Activated T-cell treated with anti-CD3 and anti-CD28 coated beads for 24 hours (primary cell): ENCODE measurements at places on chromosomes 1 and 21.

DNA sequence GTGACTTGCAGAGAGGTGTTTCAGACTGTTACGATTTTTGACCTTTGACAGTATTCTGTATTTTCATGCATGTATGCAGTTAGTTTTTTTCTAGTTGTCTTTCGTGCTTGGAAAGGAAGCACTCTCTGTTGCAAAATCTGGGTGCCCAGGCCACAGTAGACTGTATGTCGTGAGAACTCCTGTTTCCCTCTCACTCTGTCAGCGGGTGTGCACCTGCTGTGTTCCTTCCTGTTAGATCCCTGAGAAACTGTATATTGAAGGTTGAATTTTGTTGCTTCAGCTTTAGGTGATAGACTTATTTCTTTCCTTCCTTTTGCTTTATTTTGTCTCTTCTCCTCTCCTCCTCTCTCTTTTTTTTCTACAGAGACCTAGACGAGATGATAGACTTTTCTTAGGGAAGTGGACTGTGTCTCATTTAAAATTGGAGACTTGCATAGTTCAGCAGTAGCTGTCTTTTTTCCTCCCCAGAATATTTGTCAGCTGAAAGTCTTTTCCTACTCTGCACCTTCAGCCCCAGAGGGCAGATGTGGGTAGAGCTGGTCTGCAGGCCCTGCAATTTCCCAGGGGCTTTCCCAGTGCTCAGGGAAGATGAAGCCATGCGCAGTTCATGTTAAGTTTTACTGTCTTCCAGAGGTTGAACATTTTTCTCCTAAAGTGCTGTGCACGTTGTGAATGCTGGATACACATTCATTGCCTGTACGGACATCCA lies 1.4 kb downstream of the TRAPPC10 start:
- DNase-seq, result peak; percentile 41

DNA sequence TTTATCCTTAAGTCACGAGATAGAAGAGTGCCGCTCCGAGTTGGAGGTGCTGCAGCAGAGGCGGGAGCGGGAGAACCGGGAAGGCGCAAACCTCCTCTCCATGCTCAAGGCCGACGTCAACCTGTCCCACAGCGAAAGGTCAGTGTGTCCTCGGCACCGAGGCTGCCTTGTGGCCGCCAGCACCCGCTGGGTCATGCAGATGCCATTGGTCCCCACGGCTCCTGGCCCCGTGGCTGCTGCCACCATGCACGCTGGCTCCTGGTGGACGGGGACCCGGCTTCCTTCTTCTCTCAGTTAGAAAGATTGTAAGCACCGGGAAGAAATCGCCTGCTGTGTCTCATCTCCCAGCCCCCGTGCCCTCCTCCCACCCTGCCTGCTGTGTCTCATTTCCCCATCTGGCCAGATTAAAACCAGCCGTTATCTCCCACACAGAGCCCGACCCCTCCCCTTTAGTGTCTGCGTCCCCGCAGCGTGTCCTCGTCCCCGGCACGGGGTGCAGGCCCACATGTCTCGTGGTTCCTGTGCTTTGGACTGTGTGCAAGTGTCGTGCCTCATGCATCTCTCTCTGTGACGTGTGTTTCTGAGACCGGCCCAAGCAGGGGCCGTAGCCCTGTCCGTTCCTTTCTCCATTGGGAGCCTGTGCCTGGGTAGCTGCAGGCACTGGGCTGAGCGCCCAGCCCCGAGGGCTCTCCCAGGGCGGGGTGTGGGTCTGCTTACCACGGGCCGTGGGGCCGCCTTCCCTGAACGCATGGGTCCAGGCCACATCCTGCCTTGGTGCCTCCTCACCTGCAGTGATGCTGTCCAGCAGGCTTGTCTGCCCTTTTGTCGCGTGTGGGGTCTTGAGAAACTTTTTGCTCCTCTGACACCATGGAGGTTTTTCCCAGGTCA lies 62.1 kb downstream of the PCNT start:
- DNase-seq, result no peak

DNA sequence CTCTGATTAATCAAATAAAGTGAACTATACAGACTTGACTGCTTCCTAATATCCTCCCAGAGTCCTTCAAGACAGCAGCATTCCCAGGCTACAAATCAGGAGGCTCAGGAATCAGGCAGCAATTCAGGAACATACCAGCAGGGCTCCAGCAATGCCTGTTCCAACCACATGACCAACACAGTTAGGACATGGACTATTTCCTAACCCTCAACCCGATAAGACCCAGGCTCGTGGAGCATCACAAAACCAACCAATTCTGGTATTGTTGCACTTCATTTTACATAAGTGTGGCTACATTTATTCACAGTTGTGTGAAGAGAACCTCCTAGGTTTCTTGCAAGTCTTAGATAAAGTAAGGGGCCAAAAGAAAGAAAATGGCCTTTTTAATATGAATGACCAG lies 546.2 kb upstream of the ADGRL2 start:
- DNase-seq, result no peak

DNA sequence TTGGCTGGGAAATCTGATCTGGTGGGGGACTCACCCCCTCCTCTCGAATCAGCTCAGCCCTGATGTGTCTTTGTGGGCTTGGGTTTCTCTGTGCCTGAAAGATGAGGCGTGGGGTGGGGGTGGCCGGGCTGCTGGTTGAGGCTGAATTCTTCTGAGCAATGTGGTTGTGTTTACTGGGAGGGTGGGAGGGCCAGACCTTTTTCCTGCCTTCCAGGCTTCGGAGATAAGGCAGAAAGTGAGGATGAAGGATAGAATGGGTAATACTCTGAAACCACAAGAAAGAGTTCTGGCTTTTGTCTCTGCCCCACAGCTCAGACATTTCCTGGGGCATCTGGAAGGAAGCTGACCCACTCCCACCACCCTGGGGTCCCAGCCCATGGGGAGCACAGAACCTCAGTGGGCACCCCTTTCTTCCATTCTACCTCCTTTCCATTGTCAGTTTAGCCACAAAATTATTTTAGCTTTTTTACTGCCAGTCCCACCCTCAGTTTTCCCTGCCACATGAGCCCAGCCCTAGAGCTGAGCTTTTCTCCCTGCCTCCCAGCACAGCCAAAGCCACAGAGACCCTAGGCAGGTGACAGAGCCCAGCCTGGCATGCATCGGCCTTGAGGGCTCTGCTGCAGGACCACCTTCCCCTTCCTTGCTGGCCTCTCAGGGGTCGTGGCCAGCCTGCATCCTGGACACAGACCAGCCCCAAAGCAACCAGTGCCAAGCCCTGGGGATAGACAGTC lies 11.2 kb downstream of the ALX3 start:
- no peak for DNase-seq

DNA sequence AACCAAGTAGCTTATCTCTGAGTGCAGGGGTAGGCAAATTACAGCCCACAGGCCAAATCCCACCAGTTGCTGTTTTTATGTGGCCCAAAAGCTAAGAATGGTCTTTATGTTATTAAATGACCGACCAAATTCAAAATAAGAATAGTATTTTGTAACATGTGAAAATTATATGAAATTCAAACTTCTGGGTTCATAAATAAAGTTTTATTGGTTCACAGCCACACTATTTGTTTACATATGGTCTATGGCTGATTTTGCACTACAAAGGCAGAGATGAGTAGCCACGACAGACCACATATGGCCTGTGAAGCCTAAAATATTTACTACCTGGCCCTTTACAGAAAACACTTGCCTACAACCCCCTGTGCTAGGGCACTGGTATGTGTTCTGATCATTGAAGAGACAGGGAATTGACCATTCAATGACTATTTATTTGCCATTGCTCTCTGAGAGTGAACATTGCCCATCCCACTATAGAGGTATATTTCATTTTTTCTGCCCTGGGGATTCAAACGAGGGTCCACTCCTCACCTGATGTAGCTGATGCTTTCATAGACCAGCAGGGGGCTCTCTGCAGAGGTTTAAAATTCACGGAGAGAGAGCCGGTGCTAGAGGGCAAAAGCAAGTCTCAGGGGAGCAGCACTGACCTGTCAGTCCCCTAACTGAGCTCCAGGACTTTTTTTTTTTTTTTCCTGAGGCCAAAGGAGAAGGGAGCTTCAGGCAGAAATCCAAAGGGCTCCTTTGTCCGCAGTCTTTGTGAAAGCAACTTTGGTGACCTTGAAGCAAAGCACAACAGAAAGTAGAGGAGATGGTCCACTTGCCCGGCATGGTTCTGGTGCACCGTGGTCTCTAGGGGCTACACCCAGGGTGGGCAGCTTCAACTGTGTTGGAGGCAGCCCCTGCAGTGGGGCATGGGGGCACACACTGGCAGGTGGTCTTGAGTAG lies 7.3 kb upstream of the GNL2 start:
- DNase-seq, result peak; percentile 11

GRCh38 chr1:9782116-9782751 lies 41.5 kb downstream of the CLSTN1 start:
- no peak for DNase-seq
